ENCODE measurements at places on chromosomes 5 and 9.

DNA sequence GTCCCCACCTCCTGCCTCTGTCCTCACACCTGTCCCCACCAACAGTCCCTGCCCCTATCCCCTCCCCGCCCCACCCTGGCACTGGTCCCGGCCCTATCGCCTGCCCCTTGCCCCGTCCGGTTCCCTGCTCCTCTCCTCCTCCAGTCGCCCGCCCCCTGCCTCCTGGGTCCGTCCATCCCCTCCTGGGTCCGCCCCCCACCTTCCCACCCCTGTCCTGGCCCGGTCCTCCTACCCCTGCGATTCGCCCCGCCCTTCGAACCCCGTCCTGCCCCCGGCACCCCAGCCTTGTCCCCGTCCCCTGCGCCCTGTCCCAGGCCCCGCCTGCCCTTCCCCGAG lies 372 bp downstream of the EDF1 start:
- DNase-seq = no peak

GRCh38 chr9:82090046-82090445 lies 101.5 kb downstream of the SPATA31D1 start:
- DNase-seq = no peak

- peak; percentile 38 for DNase-seq
These were observed 85.2 kb downstream of the SLC44A1 start for GRCh38 chr9:105329719-105330062.

DNA sequence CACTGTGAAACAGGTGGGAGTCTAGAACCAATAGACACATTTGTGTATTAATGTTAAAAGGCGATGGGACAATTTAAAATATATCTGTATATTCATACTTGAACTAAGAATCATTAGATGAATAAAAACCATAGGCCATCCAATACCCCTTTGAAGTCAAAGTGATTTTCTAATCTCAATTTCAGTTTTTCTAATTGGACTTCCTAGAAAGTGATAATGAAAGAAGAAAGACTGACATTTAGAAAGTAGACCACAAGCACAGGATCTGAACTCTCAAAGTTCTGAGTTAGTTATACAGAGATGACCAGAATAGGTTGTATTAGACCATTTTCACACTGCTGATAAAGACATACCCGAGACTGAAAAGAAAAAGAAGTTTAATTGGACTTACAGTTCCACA lies 412.8 kb upstream of the PIK3R1 start:
- no peak for DNase-seq

GRCh38 chr9:18849270-18849669 lies 183.7 kb downstream of the SAXO1 start:
- DNase-seq = no peak

Data from fibroblast of gingiva (primary cell).